ENCODE measurements at places on chromosomes 2 and 18. TPM values are rescaled to one million over a fixed set of nuclear protein-coding genes. Genes with fewer than 3 reads are reported as not detected.

ASB1 gene
- 13.5 TPM for total RNA-seq

GLI2 gene
- 0.39 TPM for total RNA-seq

SEPTIN10 gene
- total RNA-seq, result 61.2 TPM

ACOXL gene
- not detected for total RNA-seq

KIF5C gene
- total RNA-seq, result under 0.01 TPM

VAMP8 gene
- 99.9 TPM for total RNA-seq

SPIRE1 gene
- total RNA-seq, result 25.2 TPM
